ENCODE measurements at places on chromosomes 11 and 22.

GRCh38 chr11:114073007-114073827 is 13.7 kb downstream of the ZBTB16 start:
- DNase-seq: no peak

- no peak for DNase-seq
Observed at GRCh38 chr11:131652231-131652630, 281.8 kb downstream of the NTM start.

DNA sequence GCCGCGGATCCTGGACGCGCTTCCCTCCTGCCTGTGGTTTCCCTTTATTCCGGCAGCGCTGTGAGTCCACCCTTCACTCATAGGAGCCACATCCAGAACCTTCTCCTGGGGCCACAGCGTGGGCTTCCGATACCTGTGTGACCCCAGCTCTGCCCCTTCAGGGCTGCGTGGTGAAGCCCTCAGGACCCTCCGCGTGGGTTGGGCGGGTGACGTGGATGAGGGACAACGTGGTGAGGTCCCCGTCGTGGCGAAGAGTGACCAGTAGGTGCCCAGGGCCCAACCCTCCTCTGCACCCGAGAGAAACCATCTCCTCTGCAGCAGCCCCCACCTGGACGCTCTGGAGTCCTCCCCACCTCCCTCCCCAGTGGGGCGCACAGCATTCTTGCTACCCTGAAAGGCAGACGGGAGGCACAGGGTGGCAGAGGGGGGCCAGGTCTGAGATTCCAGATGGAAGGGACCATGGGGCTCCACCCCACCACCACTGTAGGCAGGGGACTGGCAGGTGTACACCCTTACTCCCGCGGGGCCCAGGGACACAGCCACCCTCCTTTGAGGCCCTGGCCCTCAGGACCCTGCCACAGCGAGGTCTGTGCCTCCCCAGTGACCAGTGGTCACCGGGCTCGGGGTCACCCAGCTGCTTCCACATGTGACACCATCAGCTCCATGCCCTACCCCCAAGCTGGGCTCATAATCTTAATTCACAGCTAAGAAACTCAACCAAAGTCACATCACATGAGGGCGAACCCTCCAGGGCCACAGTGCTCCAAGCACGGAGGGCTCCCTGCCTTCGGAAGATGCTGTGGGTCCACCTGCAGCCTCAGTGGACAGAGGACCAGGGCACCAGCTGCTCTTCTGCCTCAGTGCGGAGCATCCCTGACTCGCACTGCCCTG is 3.4 kb upstream of the ZBED4 start:
- no peak for DNase-seq

- no peak for DNase-seq
Observed at GRCh38 chr11:118778898-118779297, 12.1 kb downstream of the DDX6 start.
